A549 treated with ZK216348 at 1 μM for 4 hours (cell line): ENCODE measurements at places on chromosomes 7 and 10. TPM values are rescaled to one million over a fixed set of nuclear protein-coding genes. Genes with fewer than 3 reads are reported as not detected.

Gene ZNF503
- 6.1 to 11.9 TPM (median 11.2 TPM) in 5 replicates for total RNA-seq

Gene PLAU
- 101 to 107 TPM (median 105 TPM) in 5 replicates for total RNA-seq

Gene NODAL
- not detected in 5 replicates for total RNA-seq

Gene ATRNL1
- total RNA-seq = 0.09 to 0.48 TPM (median 0.19 TPM) in 5 replicates
